ENCODE measurements at places on chromosomes 2 and 18.

DNA sequence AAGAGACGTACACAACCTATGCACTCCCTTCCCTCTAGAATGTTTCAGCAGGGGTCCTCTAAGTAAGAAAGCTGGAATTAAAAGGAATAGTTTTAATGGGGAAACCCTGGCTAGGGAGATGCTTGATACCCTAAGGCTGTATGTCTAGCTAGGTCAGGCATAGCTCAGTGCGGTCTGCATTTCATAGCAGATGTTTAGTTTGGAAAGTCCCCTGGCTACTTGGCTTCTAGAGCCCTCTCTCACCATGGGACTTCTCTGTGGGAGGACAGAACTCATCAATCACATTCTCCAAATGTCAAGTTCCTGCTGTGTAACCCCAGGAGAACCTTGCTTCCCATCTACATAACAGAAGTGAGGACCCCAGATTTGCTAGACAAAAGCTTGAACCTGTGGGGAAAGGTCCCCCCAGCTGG, 24.1 kb upstream of the ANXA4 start:
- DNase-seq: no peak

- no peak for DNase-seq
These were observed 3.0 kb downstream of the PIKFYVE start for GRCh38 chr2:208269091-208269490.

GRCh38 chr2:54432251-54433015, 23.7 kb upstream of the SPTBN1 start:
- DNase-seq: no peak

DNA sequence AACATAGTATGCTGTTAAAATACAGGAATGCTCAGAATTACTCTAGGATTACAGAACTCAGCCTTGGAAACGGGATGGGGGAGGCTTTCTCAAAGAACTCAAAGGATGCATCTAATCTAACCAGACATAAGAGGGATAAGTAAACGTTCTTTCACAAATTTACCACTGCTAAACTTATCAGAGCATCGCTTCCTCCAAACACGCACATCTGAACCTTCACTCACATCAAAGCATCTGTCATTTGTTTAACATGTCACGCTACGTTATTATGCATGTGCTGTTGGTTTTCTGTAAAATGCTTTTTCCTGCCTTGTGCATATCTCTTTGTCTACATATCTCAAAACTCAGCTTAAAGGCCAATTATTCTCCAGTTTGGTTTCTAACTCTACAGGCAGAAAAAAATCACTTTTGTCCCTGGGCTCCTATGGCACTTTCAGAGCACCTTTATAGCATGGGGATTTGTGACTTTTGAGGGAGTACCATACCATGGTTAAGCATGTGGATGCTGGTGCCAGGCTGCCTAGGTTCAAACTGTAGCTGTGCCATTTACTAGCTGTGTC, 106.7 kb upstream of the FSHR start:
- DNase-seq: no peak

- no peak for DNase-seq
These were observed 62.1 kb downstream of the TMEM17 start for GRCh38 chr2:62443886-62444285.
